ENCODE measurements at places on chromosomes 2 and 18.

DNA sequence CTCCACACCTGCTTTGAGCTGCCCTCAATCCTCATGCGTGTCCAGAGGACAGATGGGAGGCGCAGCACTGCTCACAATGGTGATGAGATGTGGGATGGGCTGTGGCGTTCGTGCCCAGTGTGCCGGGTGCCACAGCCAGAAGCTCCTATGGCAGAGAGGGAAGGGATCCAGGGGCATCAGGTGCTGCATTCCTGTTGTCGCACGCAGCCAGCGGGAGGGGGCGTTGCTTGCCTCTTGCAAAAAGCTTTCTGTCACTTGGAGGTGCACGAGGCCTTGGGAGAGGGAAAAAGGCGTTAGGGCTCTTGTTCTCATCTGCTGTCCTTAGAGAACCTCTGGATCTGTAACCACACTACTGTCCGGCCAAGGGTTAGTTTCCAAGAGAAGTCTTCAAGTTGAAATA, 29.2 kb upstream of the ALLC start:
- DNase-seq, result no peak

DNA sequence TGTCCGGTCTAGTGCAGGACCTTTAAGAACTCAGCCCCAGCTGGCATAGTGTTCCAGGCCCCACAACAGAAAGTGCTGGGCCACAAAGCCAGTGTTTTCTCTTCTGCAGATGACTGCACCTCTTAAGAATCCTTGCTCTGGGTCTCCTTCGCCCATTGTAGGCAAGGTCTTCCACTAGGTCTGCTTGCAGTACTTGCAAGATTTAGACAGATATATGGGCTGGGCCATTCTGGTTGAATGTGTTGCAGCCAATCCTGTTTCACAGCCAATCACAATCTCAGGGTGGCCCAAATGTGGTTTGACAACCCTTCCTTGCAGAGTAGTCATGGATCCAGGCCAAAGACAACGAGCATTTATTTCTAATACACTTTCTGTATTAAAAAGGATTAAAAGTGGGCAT, 13.1 kb upstream of the PIEZO2 start:
- no peak for DNase-seq

DNA sequence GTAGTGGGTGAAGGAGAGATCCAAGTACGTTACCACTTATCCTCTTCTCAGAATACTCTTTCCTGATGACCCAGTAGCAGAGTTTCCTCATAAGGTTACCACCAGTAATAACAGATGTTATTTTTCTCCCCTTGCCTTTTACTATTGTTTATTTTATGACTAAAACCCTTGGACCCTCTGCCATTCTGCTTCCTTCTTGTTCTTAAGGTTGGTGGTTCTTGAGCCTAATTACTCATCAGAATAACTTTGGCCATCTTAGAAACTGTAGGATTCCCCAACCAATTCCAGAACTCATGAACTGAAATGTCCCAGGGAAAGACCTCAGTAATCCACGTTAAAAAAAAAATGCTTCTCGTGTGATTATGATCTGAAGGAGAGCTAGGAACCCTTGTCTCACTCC, 64.9 kb downstream of the CHST9 start:
- DNase-seq, result no peak

GRCh38 chr18:1599196-1599595, 694.5 kb downstream of the ADCYAP1 start:
- DNase-seq, result no peak

- DNase-seq, result no peak
Observed at GRCh38 chr18:13550418-13551304, 175.7 kb downstream of the FAM210A start.

DNA sequence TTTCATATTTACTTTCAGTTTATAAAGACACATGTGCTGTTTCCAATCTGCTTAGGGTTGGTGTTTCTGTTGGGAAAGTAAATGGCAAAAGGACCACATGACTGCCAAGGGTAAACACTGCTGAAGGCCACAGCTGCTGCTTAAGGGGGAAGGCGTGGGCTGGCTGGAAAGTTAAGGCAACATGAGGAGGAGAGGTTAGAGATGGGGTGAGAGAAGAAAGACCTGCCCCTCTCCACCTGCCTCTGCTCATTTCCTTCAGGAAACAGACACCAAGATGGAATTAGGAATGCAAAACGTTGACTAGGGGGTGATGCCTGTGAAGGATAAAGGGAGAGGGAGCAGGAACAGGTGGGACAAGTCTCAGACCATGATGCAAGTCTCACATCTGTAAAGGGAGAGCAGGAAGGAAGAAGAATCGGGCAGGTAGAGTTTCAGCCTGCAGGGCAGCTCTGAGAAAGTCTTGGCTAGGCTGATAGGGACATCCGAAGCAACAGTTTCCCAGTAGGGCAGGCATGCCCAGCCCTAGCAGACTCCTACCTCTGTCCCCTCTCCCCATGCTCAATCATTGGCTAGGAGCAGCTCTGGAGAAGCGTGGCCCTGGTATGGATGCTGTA, 86.0 kb downstream of the CDC42EP3 start:
- DNase-seq, result peak; percentile 17

GRCh38 chr18:55327454-55327853, 260.5 kb downstream of the TCF4 start:
- no peak for DNase-seq

GRCh38 chr2:10495988-10496313, 47.8 kb upstream of the ODC1 start:
- DNase-seq, result no peak

DNA sequence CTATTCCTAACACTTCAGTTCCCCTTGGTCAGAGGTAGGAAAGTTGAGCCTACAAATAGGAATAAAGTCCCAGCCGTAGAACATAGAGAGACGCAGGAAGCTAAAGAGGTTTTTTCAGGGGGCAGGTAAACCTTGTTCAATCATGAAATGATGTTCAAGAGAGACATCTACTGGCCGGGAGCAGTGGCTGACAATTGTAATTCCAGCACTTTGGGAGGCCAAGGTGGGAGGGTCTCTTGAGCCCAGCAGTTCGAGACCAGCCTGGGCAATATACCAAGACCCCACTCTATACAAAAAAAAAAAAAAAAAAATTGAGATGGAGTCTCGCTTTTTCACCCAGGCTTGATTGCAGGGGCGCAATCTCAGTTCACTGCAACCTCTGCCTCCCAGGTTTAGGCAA, 66.7 kb upstream of the DNAJC10 start:
- no peak for DNase-seq

GRCh38 chr2:131145040-131145439, 39.9 kb downstream of the PLEKHB2 start:
- DNase-seq, result no peak

DNA sequence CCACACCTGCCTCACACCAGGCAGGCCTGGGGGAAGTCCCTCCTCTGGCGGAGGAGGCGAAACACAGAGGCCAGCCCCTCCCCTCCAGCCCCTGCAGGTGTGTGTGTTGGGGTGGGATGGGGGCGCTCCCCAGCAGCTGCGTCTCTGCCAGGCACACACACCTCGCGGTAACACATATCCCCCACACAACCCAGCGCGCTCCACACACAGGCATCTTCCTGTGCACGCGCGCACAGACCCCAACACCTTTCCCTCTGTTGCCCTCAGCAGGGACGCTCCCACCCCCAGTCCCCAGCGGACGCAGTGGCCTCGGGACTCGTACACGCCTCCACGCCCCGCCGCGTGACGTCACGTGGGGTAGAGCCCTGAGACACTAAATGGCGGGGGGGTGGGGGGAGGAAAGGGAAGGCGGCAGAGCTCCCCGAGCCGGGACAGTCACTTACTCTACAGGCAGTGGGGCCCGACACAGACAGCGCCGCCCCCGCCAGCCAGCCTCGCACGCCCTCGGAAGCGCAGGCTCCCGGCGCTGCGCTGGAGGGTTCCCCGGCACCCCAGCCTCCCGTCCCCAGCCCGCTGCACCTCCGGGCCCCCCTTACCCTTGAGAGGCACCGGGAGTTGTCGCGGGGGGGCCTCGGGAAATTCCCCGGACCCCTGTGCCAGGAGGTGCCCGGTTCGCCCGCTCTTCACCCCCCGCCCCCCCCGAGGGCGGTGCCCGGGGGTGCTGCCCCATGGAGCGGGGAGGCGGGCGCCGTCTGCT, at the start of gene WNT10A:
WNT10A (plus strand) TSS at position 751 of the 757 bp plus-strand sequence. CDS start 144 bp downstream, outside the sequence.
- DNase-seq, result peak; percentile 75

DNA sequence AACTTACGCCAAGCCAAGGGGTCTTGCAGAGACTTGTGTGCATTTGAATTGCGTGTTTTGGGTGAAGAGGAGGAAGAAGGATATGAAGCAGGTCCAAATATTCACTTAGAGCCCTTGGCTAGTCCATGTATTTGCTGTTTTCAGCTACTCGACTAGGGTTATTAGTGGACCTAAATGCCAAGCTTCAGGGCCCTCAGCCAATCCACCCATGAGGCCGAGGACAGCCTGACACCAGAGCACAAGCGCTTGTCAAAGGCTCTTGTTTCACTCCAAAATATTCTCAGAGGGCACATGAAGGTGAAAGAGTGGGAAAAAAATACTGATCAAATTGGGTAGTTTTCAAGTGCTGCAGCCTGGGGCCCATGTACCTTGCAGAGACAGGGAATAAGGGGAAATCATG, 174.8 kb upstream of the ACAA2 start:
- no peak for DNase-seq

DNA sequence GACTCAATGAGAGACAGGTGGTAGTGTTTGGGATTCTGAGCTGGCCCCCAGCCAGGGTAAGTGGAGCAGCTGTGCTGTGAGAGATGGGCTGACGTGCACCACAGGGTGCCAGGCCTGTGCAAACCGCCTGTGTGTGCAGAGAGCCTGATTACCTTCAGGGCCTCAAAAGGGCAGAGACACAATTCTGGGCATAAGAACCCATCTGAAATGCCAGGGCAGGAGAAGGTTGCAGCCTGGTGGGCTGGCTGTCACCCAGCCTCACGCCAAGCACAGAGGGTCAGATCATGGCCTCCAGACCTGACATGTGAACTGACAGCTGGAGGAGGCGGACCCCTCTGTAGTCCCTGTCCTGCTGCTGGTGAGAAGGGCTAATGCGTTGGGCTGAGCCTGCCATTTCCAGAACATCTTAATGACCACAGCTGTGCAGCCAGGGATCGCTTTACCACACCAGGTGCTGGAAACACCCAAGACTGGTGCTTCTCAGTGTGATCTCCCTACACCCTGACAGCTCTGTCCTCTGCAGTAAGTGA, 100.9 kb downstream of the ARL4C start:
- no peak for DNase-seq

- DNase-seq, result no peak
Observed at GRCh38 chr2:127464470-127465257, 46.4 kb downstream of the PROC start.

DNA sequence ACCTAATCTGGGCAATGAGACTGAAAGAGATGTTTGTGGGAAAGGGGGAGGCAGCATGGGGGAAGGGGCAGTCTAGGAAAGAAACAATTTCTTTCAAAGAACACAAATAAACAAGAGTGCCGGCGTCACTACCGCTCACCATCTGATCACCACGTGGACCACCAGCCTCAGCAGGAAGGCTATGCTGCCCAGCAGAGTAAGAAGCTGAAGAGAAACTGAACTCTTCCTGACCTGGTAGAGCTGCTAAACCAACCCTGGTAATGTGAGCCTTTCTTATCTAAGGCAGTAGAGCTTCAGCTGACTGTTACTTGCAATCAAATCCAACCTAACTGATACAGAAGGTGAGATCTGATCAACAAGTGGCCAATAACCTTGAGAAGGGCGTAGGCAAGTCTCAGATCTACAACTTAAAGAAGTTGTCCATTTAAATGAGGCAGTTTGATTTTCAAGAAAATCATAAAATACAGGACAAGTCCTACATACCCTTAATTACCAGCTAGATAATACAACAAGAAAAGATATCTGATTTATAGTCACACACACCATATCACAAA, 44.2 kb upstream of the SPTBN1 start:
- no peak for DNase-seq

GRCh38 chr18:24817150-24817549, 356.7 kb downstream of the HRH4 start:
- DNase-seq, result no peak

GRCh38 chr2:199364153-199364552, 93.6 kb downstream of the SATB2 start:
- no peak for DNase-seq

DNA sequence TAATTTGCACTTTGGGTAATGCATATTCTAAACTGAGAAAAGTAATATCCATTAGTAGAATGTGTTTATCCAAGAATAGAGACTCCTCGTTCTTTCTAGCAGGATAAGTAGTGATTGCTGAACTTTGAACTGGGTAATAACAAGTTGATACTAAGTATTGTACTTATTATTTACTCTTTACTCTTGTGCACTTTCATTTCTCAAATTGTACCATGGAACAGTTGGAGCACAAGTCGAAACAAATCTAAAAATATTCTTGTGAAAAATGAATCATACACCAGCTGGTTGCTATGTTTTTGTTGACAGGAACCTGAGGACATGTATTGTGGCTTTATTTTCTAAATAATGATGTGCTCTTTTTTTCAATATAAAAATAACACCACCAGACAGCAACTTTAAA, 111.9 kb downstream of the RGPD3 start:
- no peak for DNase-seq

GRCh38 chr2:136116813-136117390, 1.0 kb downstream of the CXCR4 start:
- peak; percentile 76 for DNase-seq

DNA sequence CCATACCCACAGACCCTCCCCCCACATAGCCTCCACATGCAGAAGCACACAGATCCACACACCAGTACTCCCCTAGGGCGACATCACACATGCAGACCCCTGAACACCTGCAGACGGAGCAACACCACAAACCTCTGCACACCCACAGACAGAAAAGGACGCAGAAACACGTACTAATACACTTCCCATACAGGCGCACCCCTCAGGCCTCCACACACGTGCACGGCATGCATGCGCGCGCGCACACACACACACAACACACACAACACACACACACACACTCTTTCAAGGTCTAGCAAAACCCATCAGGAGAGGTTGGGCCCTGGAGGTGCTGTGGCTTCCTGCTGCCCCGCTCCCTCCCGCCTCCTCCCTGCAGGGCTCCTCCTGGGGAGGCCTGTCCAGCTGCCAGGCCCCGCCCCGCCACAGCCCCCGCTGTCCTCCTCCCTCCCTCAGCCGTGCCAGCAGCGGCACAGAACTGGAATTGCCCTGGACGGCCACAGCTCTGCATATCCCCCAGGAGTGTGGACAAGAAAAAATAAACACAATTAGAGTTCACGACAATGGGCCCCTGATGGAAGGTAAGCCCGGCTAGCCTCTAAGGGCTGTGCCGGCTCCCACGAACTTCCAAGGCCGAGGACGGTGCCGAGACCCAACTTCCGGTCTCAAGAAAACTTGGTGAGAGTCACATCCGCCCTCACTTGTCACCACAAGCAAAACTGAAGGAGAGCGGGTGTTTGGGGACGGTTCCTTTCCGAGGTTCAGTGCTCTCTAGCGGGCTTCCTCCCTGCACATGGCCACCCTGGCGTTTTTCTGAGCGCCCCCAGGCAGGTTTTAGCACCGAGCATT, 6.8 kb downstream of the ZFP36L2 start:
- peak; percentile 78 for DNase-seq
